ENCODE measurements at places on chromosomes 12 and 14.

DNA sequence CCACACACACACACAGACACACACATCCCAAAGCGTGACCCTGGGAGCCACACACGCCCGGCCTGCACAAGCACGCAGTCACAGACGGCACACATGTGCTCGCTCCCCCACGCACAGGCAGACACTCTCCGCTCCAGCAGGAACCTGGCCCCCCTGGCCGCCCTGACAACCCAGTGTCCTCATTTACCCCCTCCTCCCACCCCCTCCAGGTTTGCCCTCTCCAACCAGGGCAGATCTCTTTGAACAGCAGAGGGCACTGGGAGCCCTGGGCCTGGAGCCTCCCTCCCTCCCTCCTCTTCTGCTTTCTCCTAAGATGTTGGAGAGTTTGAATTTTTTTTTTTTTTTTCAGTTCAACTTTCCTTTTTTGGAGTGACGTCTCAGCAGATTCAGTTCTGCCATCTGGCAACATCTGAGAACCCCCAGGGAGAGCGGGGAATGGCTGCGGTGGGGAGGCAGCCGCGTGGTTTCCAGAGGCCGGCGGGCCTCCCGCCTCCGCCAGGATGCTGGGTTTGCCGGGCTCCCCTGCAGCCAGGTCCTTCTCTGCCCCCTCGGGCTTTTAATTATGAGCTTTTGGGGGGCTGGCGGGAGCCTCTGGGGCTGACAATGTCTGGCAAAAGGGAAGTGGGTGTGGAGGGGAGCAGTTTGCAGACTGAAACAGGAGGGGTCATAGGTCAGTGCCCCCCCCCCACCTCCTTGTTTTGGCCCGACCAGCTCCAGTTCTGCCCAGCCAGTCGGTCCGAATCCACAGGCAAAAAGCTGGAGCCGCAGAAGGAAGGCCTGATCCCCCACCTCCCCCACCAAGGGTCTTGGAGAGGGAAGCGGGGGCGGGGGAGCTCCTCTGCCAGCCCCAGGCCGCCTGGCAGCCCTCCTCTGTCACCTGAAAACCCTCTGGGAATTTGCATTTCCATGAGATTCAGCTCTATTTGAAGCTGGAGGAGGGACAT lies 1.3 kb upstream of the NCOR2 start:
- no peak for DNase-seq

GRCh38 chr12:130041983-130042812 lies 120.1 kb upstream of the FZD10 start:
- DNase-seq = no peak

DNA sequence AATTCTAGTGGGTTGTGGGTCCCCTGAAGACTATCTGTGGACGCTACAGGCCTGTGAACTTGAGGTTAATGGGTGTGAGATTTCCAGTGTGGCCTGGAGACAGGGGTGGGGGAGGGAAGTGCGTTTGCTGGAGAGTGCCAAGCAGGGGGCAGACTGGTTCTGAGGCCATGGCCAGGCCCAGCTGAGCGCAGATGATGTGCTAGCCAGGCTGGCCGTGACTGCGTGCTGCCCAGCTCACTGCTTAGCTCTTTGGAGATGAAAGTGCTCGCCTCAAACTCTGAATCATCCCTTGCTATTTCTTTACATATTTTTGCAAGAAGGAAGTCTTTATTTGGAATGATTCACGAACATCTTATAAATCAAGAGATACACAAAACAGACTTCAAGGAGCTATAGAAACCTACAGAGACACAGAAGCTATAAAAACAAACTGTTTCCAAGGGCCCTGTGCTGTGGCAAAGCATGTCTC lies 75.2 kb upstream of the PLEKHG3 start:
- no peak for DNase-seq

DNA sequence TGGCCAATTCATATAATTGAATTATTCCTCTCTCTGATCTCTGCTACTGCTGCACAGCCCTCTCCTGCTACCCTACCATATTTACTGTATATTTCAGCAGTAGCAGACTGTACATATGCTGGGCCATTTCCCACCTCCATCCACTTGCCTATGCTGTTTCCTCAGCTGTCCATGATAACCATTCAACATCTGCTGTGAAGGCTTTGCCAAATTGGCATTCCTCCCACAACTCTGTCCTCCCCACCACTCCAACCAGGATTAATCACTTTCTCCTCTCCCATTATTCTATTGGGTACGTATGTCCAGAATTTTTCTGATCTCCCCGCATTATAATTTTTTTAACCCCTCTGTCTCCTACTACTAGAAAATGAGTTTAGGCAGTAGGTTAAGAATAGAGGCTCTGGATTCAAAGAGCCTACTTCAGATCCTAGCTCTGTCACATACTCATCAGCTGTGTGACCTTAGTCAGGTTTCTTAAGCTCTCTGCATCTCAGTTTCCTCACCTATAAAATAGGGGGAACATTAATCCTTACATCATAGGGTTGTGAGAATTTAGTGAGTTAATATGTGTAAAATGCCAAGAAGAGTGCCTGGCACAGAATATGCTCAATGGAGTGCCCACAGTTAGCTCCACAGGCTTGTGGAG lies 123.3 kb downstream of the KICS2 start:
- no peak for DNase-seq

- no peak for DNase-seq
These were observed 8.2 kb upstream of the GOLGA3 start for GRCh38 chr12:132836795-132837331.

- no peak for DNase-seq
These were observed 12.9 kb downstream of the BRAP start for GRCh38 chr12:111672822-111673381.

DNA sequence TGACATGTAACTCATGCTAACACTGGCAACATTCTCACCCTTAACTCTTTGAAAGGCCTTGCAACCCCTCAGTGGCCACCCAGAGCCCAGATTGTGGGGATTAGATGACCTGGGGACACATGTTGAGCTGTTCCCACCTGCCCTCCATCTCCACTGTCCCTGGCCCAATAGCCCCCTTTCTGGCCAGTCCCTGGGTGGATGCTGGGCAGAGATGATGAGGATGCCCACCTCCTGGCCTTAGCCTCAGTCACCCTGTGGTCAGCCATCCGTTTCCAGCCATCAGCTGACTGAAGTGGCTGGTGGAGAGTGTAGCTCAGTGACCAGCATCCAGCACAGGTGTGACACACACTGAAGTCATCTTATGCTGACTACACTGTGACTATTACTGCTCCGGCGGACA lies 4.7 kb downstream of the ANHX start:
- DNase-seq = no peak

GRCh38 chr14:77186911-77187648 lies 5.5 kb downstream of the TMEM63C start:
- no peak for DNase-seq

GRCh38 chr12:67750513-67751183 lies 102.1 kb downstream of the DYRK2 start:
- no peak for DNase-seq

- DNase-seq = no peak
These were observed 153.0 kb upstream of the BMP4 start for GRCh38 chr14:54109521-54110120.

- no peak for DNase-seq
These were observed 184.1 kb downstream of the PRKD1 start for GRCh38 chr14:29743531-29743930.

- DNase-seq = no peak
These were observed 1.5 kb downstream of the TSHR start for GRCh38 chr14:80956922-80957321.

GRCh38 chr12:11134305-11134704 lies at the start of gene TAS2R30:
Gene TAS2R30, minus strand, starts transcription at chr12:11134644. Its CDS starts 400 bp downstream, at chr12:11134244.
- no peak for DNase-seq

GRCh38 chr12:104782296-104782695 lies 175.8 kb downstream of the SLC41A2 start:
- no peak for DNase-seq

DNA sequence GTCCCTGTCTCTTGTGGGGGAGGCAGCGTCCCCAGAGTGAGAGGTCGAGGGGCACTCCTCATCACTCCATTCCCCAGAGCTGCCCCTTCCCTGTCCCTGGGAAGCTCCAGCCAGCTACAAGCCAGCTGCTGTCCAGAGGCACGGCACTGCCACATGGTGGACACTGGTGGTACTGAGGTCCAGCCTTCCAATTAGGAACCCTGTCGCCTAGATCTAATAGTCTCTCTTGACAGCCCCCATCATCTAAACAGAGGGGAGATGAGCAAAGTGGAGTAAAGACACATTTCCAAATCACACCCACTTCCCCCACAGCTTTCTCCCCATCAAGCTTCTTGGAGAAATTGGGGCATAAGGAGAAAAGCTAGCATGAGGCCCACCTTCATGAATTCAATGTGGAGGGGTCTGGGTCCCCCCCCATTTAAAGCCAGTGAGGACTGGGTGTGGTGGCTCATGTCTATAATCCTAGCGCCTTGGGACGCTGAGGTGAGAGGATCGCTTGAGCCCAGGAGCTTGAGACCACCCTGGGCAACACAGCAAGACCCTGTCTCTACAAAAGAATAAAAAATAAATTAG lies 2.1 kb upstream of the INHBE start:
- no peak for DNase-seq

GRCh38 chr12:18400186-18400585 lies 138.9 kb downstream of the PIK3C2G start:
- DNase-seq = no peak

DNA sequence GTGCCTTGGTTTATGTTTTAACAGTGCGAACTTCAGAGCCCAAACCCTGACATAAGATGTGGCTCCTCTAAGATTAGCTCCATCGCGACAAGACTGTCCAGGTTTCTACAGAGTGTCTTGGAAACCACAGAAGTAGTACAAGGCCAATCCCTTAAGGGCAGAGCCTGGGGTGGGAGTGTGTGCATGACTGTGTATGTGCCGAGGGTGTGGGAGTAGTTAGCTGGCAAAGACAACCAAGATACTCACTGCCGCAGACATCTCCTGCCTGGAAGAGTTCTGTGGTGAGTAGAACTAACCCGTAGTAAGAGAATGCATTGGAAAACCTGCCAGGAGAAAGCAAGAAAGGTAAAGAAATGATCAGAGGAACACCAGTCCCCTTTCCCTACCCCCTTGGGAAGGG lies 54.1 kb downstream of the DAO start:
- no peak for DNase-seq

DNA sequence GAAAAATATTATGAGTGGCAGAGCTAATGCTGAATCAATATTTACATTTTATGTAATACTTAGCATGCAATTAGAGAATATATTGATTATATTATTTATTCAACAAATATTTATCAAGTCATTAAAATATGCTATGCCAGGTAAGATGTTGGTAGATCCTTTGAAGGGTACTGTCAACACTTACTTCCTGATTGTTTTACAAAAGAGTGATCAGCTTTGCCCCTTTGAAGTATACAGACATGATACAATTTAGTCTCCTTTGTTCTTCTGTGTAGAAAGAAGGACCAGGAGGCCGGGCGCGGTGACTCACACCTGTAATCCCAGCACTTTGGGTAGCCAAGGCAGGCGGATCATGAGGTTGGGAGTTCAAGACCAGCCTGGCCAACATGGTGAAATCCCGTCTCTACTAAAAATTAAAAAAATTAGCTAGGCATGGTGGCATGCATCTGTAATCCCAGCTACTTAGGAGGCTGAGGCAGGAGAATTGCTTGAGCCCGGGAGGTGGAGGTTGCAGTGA lies 73.9 kb upstream of the IFNG-AS1 start:
- DNase-seq = no peak

GRCh38 chr14:65169351-65169750 lies 67.0 kb upstream of the MAX start:
- no peak for DNase-seq

DNA sequence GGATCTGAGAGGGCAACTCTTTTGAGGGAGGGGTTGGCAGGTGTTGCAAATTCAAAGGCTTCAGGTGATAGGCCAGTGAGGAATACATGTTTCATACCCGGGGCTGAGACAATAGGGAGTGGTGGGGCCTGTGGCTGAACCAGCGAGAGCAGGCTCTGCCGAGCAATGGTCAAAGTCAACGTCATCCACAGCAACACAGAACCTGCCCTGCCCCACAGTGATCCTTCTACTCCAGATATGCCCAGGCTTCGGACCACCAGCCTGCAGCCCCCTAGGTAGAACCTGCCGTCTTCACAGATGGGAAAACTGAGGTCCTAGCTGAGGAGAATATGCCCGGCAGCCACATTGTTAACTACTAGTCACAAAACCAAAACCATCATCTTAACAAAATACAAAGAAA lies 4.1 kb downstream of the SERPINA1 start:
- no peak for DNase-seq

- DNase-seq = no peak
These were observed 125.4 kb downstream of the PRKD1 start for GRCh38 chr14:29802211-29802610.

DNA sequence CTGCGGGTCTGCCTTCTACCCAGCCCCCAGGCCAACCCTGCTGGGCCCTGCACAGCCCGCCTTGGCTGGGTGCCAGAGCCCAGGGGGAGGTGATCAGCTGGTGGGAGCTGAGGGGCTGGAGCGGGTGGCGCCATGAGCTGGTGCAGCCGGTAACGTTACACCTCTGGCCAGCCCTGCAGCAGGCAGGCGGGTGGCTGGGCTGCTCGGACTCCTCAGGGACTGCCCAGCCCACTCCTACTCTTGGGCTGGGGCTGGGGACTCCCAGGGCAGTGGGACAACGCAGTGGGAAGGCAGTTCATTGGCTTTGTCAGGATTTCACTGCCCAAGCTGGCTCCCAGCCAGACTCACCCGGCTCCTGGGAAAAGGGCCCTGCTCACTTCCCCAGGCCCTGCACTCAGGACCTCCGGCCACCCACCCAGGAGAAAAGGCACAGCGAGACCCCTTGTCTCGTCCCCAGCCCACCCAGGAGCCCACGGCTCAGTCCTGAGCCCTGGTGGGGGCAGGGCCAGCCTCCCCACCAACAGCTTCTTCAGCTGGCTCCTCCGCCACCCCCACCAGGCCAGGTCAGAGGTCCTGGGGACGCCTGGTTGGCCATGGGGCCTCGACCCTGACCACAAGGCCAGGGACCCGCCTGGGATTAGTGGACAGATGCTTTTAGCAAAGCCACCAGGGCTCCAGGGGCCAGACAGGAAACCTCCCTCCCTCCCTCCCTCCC lies 1.0 kb downstream of the PGF start:
- no peak for DNase-seq

DNA sequence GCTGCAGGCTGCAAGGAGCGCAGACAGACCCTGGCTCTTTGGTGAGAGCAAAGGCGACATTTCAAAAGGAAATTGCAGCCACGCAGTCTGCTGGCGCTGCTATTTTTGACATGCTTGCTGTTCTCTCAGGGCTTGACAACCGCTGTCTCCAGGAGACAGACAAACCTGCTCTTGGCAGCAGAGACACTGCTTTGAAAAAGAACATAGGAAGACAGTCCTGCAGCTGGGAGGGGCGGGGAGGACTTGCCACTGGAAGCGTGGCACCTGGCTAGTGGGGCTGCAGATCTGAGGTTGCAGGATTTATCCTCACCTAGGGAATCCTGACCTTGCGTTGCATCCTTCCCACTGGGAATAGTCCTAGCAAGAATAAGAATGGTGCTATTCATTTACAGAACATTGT lies 91.8 kb upstream of the KCNA1 start:
- DNase-seq = no peak

- no peak for DNase-seq
These were observed 219.1 kb upstream of the NPAS3 start for GRCh38 chr14:32719601-32720000.

- DNase-seq = no peak
These were observed 125.3 kb upstream of the NPAS3 start for GRCh38 chr14:32813401-32813800.

- DNase-seq = no peak
These were observed 21.1 kb downstream of the PLEKHG3 start for GRCh38 chr14:64725261-64725815.

- DNase-seq = no peak
These were observed 12.9 kb downstream of the PHLDA1 start for GRCh38 chr12:76018672-76019071.

Data from activated CD4-positive, alpha-beta T cell treated with anti-CD3 and anti-CD28 coated beads, Interleukin-2, amount 50 U/mL, for 24 hours (primary cell).